Fibroblast of upper back skin (primary cell): ENCODE measurements at places on chromosomes 12 and 14.
A peak's percentile ranks its signal among the peaks of the same experiment; 100 is the strongest.

- DNase-seq = no peak
Observed at GRCh38 chr12:127400221-127400620, 866.7 kb upstream of the TMEM132C start.

DNA sequence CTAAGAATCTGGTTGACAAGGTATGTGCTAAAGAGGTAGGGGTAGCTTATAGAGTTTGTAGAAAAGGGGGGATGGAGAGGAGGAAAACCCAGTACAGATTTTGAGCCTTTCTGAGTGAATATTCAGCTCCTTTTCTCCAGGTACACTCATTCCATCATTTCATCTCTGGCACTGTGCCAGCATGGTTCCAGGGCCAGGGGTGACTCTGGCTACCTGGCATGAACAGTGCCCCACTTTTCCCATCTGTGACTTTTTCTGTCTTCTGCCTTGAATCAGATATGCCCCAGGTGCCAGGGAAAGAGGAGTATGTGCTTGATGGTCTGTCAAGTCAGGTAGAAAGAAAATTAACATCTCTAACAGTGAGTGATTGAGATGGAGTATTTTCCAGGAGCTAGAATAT is 175.7 kb downstream of the CACNA1C start:
- no peak for DNase-seq

GRCh38 chr14:33307691-33308251 is 369.1 kb downstream of the NPAS3 start:
- peak; percentile 91 for DNase-seq

DNA sequence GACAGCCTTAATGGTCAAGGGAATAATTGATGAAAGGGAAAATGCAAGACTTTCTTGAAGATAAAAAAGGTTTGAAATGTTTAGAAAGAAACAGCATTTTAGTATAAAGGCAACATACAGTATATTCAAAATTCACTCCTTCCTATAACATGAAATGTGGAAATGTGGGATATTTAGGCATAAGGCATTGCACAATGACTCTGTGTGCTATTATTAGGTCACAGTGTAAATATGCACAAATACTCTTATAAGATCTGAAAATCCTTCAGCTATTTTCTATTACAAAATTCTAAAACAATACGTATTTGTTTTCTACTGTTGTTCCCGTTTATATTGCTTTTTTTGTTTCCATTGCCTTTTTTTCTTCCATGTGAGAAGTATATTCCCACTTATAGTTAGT is 127.7 kb downstream of the SLC16A7 start:
- peak; percentile 21 for DNase-seq

DNA sequence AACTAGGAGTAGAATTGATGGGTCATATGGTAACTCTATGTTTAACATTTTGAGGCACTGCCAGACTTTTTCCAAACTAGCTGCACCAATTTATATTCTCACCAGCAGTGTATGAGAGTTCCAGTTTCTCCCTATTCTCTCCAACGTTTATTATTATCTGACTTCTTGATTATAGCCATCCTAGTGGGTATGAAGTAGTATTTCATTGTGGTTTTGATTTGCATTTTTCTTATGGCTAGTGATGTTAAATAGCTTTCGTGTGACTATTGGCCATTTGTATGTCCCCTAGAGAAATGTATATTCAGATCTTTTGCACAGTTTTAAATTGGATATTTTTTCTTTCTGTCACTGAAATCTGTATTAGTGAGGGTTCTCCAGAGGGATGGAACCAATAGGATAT is 37.8 kb downstream of the HELB start:
- DNase-seq = peak; percentile 3

DNA sequence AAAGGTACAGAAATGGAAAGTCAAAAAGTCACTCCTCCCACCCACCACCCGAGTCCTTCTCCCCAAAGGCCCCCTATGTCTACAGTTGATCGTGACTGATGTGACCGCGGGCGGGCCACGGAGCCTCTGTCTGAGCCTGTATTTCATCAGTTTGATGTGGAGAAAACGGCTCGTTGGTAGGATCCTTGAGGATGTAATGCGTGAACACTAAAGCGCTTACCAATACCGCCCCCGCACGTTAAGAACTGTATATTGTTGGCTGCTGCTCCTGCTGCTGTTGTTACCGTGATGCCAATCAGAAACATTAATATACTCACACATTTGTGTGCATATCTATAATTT is 24.6 kb upstream of the UBC start:
- peak; percentile 91 for DNase-seq

GRCh38 chr14:59819446-59820088 is 51.0 kb downstream of the RTN1 start:
- DNase-seq = no peak

DNA sequence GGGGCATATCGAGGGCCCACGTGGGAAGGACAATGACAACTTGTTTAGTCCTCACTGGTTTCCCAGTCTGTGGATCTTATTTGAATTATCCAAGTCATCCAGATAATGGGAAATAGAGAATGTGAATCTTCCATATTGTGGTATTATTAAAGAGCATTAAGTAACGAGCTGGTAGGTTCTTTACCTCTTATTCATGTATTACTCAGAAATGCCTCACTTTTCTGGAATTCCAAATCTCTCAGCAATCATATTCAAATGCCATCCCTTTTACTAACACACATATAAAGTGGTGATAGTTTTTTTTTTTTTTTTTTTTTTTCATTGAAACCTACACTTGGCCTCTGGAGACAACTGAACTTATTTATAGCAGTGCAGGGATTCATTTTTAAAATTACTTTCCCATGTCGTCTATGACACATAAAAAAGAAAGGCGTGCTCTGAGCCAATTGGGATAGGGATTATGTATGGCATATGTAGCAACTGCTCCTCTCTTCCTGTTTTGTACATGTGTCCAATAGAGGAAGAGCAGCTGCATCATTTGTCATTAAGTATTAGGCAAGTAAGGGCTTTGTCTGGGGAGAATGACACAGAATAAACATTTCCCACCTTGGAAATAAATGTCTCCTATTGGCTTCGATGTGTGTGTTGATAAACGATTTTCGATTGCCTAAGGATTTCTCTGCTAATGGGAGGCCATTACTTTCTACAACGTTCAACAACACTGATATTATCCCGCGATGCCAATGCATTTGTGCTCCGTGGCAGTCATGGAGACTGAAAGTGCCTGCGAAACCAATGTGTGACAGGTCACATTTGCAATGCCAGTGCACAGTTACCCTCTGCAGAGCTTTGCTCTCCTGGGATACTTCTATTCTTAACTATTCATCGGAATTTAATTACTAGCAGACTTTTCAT is 78.6 kb upstream of the IFNG-AS1 start:
- DNase-seq = peak; percentile 99

GRCh38 chr14:74660167-74660566 is 48.1 kb upstream of the LTBP2 start:
- no peak for DNase-seq

- DNase-seq = no peak
Observed at GRCh38 chr14:62674563-62675237, 370.6 kb downstream of the KCNH5 start.

GRCh38 chr14:67444395-67444794 is 32.4 kb upstream of the PLEK2 start:
- DNase-seq = no peak

GRCh38 chr12:115813256-115813655 is 464.2 kb downstream of the MED13L start:
- no peak for DNase-seq

DNA sequence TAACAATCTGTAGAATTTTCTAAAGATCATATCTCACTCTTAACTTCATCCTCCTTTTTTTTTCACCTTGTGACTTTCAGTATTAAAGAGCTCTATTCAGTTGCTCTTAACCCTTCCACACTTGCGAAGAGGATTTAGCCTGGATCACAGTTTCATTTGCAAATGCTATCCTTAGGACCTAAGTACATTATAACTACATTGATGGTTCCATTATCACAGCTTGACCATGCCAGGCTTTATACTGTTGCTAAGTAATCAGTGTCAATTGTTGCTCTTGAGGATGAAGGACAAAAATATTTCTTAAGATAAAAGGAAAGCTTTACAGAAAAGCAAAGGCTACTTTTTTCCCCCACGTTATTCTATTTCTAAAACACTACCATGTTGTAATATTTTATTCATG is 122.2 kb downstream of the PDZRN4 start:
- no peak for DNase-seq

GRCh38 chr12:29024117-29024516 is 125.0 kb upstream of the FAR2 start:
- DNase-seq = no peak

GRCh38 chr14:68174446-68174845 is 354.9 kb downstream of the RAD51B start:
- no peak for DNase-seq
